Lower lobe of right lung (tissue), 2 donors: ENCODE measurements at places on chromosomes 12 and 14. TPM values are rescaled to one million over a fixed set of nuclear protein-coding genes. Genes with fewer than 3 reads are reported as not detected.

KLRC4 gene
- not detected for total RNA-seq

- no peaks in the 10 kb centered on the region for H3K36me3 ChIP-seq
- no peak overlapping the region for H3K27ac ChIP-seq
- no peaks in the 10 kb centered on the region for H3K27me3 ChIP-seq
- no peak for DNase-seq
- peaks cover 4% of the 10 kb centered on the region for H3K4me1 ChIP-seq
- no peak overlapping the region for H3K4me3 ChIP-seq
Observed at GRCh38 chr14:70707138-70708038, 65.7 kb downstream of the TTC9 start.

- H3K4me3 ChIP-seq, result no peak overlapping the region
- peak; percentile 42 for DNase-seq
- H3K36me3 ChIP-seq, result peaks cover 25% of the 10 kb centered on the region
- no peak overlapping the region for H3K27ac ChIP-seq
- no peaks in the 10 kb centered on the region for H3K27me3 ChIP-seq
- peaks cover 20% of the 10 kb centered on the region for H3K4me1 ChIP-seq
Observed at GRCh38 chr12:132147423-132148367, 3.4 kb downstream of the NOC4L start.

DNA sequence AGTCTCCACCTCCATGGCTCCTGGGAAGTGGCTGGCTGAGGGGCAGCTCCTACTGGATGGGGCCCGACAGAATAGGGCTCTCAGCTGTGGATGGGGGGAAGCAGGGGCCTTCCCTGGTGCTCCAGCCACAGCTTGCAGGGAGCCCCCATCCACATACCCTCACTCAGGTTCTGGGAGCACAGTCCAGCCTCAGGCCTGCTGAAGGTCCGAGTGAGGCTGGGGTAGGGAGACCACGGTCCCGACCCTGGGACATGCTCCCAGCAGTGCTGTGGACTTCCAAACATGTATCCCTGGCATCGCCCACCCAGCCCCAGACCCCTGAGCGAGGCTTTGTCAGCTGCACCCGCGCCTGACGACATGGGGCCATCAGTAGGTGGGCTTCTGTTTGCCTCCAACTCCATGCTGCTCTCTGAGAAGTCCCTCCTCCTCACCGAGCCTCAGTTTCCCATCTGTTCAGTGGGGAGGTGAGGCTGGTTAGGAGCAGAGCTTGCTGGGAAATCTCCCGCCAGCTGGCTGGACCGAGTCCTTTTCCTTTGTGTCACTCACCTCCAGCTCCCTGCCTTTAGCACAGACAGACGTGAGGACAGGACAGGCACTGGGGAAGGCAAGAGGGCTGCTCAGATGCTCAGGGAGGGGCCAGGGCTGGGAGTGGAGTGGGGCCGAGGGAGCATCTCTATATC is 9.1 kb upstream of the ATG101 start:
- no peaks in the 10 kb centered on the region for H3K27me3 ChIP-seq
- no peak for DNase-seq
- H3K4me1 ChIP-seq, result peaks cover 8% of the 10 kb centered on the region
- H3K4me3 ChIP-seq, result no peak overlapping the region
- H3K36me3 ChIP-seq, result peaks cover 41% of the 10 kb centered on the region
- no peak overlapping the region for H3K27ac ChIP-seq

- H3K4me3 ChIP-seq, result no peak overlapping the region
- H3K27ac ChIP-seq, result no peak overlapping the region
- H3K27me3 ChIP-seq, result no peaks in the 10 kb centered on the region
- no peaks in the 10 kb centered on the region for H3K4me1 ChIP-seq
Observed at GRCh38 chr12:16972923-16973770, 367.2 kb upstream of the LMO3 start.

DNA sequence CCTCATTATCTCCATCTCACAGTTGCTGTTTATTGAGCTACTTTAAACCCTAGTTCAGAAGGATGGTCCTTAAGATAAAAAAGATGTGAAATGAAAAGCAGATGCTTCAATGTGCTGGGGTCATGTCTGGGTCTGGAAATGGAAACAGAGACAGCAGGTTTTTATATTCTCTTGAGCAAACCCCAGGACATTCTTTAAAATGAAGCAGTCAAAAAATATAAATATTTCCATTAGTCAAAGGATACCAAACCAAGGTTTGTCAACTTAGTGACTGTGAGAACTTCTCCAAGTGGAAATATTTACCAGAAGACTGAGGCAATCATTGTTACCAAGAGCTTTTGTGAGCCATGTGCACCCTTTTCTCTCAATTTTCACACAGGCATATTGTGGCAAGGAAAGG is 102.5 kb upstream of the DIO2 start:
- H3K4me3 ChIP-seq, result no peak overlapping the region
- no peak overlapping the region for H3K27ac ChIP-seq
- H3K27me3 ChIP-seq, result no peaks in the 10 kb centered on the region
- no peaks in the 10 kb centered on the region for H3K4me1 ChIP-seq
- H3K36me3 ChIP-seq, result no peaks in the 10 kb centered on the region
- no peak for DNase-seq

GRCh38 chr14:92794547-92794941 is 439 bp downstream of the GOLGA5 start:
- peaks cover 28% of the 10 kb centered on the region for H3K4me1 ChIP-seq
- peak overlapping the region; percentile 91 for H3K27ac ChIP-seq
- no peaks in the 10 kb centered on the region for H3K27me3 ChIP-seq
- H3K36me3 ChIP-seq, result peaks cover 23% of the 10 kb centered on the region
